DMS153 (cell line): ENCODE measurements at places on chromosomes 6 and 20.

DNA sequence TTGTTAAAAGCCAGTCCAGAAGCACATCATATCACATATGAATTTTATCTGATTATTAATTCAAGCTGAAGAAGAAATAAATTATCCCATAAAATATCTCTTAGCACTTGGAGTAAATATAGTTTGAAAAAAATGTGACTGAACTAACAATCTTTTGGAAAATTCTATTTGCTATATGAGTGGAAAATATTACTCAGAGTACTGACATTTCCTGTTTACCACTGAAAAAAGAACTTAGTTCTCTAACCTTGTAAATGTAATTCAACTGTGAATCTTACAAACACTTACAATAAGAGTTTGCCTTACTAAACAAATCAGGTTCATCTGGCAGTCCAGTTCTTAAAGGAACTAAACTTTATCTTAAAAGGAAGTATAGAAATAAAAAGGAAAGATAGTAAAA lies 44.2 kb downstream of the MOXD1 start:
- DNase-seq, result no peak

DNA sequence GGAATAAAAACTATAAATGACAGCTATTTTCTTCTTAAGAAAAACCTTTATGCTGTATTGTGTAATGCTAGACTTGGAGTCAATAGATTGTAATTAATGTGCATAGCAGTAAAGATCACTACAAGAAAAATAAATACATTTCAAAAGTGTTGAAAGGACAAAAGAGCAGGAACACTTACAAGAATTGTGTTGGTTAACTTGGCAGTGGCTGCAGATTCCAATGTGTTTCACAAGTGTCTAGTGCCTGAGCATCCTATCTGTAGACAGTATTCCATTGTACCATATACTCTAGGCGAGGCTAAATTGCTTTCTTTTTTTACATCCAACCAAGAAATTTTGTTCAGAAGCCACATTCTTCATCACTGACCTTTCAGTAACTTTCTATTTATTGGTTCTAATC lies 924.1 kb downstream of the EPHA7 start:
- DNase-seq, result no peak

GRCh38 chr20:37803438-37804307 lies 99.3 kb upstream of the VSTM2L start:
- no peak for DNase-seq

GRCh38 chr20:62666736-62667529 lies 24.6 kb downstream of the SLCO4A1 start:
- DNase-seq, result peak; percentile 62

DNA sequence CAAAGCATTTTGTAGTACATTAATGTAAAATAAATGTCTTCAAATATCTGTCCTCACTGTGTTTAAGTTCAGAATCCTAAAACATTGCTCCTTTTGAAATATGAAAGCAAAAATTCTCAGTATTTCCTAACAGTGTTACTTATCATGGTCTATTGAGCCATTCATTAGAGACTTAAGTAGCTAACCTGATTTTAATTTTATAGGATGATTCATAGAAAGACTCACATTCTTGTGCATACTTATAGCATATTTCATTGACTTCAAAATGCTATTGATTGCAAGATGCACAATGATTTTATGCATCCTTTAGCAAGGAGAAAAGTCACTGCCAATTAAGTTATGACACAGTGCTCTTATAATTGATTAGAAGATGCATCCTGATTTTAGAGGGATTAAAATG lies 85.7 kb downstream of the HIVEP1 start:
- no peak for DNase-seq

DNA sequence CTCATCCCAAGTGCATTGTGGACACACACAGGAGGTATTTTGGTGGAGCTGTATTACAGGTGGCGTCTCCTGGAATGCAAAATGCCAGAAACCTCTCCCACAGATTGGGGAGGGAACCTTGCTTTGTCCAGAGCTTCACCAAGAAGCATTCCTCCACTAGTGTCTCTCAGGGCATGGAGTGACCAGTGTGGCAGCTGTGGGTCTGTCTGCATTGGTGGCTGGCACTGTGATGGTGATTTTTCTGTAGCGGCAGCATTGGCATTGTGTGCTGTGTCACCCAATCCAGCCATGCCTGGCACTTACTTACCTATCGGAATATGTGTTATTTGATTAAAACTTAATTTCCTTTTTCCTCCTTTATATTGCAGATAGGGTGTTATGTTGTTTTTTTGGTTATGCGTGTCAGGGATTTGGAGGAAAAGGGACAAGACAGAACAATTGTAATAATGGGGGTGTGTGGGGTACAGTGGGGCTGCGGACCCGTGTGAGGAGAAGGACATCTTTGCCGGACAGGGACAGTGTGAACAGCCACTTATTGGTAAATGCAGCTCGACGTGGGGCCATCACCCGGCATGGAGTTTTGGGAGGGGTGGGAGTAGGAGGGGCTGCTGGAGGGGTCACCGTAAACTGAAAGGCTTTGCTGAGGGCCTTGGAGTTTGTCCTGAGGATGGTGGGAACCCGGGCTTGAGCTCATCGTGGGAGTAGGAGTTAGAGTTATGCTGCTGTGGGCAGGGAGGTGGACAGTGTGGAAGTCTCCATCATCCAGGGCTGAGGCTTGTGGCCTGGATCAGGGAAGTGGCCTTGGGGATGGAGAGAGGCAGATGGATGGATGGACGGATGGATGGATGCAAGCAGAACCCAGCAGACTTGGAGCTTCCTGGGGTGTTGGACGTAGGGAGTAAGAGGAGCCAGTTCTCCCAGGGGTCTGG lies 105.0 kb downstream of the SYCP2 start:
- no peak for DNase-seq

DNA sequence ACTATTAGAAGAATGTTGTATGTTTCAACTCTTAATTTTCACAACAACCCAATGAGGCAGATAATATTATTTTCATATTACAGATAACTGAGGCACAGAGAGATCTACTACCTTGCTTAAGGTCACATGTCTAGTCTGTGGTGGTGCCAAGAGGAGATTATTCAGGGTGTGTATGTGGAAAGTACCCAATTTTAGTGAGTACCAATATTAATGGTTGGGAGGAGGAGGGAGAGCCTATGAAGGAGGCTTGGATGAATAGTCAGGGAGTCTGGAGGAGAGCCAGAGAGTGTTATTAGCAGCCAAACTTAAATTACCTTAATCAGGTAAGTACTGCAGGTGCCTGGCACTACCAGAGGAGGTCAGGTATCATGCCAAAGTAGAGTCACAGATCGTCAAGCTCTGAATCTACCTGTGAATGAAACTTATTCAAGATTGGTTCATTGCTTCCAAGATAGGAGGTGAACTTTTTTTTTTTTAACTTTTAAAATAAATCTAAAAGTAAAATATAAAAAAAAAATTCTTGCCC lies 10.9 kb upstream of the CALHM6 start:
- DNase-seq, result no peak

DNA sequence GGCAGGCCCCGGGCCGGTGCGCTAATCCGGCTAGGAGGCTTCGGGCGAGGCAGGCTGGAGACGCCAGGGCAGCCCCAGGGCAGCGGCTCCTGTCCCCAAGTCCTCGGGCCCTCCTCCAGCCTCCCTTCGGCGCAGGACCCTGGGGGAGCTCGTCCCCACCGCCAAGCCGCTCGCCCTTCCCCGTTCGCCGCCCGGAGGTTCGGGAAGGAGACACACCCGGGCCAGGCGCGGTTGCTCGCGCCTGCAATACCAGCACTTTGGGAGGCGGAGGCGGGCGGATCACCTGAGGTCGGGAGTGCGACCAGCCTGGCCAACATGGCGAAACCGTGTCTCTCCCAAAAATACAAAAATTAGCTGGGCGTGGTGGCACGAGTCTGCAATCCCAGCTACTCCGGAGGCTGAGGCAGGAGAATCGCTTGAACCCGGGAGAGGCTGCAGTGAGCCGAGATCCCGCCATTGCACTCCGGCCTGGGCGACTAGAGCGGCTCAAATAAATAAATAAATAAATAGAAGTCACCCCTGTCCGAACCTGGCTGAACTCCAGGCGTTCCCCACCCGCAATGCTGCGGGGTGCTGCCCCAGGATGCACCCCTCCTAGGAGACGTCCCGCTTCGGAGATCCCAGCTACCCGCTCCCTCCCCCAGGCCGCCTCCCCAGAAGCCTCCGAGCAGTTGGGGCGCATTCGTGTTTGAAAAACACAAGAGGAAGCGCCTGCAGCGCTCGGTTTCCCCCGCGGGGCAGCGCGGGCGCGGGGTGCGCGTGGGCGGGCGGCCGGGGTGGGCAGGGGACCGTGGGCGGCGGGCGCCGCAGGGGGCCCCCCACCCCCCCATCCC lies 27.5 kb downstream of the SERPINB9 start:
- DNase-seq, result no peak

DNA sequence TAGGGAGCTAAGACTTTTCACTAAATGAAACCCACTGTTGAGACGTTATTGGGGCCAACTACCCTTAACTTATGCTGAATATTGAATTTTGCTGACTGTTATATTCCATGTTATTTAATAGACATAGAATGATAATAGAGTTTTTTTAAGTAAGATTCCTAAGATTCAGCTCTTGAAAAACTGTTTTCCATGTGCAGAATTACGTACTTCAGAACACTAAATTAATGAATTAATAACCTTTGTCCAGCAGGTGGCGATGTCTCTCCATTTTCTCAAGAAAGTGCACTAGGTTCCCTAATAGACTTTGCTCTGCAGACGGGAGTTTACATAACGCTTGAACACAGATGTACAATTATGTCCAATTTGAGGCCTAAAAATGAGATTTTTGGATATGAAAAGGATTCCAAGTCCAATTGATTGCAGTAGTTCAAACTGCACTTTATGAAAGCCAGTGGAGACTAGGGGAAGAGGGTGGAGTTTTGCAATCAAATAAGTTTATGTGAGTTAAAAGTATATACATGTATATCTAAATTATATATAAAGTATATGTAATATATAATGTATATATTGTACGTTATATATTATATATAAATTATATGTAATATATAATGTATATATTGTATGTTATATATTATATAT lies 282.1 kb downstream of the UST start:
- DNase-seq, result peak; percentile 79

DNA sequence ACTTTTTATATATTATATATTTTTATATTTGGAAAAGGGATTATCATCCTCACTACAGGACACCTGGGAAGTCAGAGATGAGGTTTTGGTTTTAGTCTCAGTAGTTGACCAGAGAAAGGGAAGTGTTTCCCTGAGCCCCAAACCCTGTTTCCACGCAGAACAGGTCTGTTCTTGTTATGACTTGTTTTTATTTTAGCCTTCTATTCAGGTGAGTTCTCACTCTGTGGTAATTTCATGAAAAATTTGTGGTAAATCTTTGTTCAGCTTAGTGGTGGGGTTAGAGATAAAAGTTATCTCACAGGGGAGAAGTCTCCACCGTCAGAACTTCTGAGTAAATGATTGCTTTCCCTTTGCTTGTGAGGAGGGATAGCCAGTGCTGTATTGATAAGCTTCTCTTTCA lies 224.9 kb downstream of the FARS2 start:
- no peak for DNase-seq

- DNase-seq, result no peak
Observed at GRCh38 chr6:118367314-118367713, 180.8 kb upstream of the PLN start.

DNA sequence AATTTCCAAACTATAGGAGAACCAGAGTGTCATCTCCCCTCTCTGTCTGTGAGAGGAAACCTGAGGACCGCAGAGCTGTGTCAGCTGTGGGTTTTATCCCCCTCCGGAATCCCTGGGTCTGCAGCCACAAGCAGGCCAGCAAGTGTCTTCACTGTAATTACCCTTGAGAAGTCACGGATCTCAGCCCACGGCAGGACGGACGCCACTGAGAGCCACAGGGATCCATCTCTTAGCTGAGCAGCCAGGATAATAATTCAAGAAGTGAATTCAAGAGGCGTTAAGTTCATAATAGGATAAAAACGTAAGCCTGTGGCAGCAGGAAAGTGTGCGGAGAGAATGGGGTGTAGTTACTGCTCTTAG lies 37.0 kb downstream of the DLL1 start:
- DNase-seq, result no peak

- DNase-seq, result no peak
Observed at GRCh38 chr20:7333841-7334240, 566.4 kb downstream of the BMP2 start.

GRCh38 chr20:33811776-33812151 lies 616 bp downstream of the CHMP4B start:
- DNase-seq, result no peak

DNA sequence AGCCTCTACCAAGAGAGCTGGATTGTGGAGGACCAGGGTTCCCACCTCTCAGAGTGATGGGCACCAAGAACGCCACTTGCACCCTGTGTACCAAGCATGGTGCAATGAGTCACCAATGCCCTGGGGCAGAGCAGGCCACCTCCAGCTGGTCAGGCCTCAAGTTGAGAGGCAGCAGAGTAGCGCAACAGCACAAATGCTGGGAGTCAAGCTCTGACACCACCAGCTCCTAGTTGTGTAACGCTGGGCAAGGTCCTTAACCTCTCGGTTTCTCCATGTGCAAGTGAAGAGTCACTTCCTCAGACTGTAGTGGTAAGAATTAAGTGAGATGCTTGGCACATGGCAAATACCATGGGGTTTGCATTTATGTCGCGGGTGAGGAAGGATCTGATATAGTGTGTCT lies 25.6 kb downstream of the GFOD1 start:
- DNase-seq, result no peak

DNA sequence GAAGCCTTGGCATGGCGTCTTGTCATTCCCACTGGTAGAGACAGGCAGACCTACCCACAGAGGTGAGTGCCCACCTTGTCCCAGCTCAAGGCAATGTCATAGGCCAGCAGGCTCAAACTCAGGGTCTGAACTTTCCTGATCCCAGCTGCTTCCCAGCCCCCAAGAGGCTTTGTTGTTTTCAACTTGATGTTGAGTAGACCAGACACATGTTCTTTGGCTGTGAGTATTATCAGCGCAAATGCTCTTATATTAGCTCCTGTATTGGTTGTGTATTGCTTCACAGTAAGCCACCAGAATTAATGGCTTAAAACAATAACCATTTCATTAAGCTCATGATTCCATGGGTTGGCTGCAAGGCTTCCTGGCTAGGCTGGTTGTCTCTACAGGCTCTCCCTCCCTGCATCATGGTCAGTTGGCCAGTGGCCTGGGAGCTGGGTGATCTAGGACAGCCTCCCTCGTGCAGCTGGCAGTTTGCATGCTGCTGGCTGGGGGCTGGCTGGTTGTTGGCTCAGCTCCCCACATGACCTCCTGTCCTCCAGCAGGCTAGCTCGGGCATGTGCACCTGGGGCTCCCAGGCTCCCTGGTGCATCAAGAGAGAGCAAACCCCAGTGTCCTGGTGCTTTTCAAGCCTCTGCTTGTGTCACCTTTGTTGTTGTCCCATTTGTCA lies 21.6 kb downstream of the TOX2 start:
- DNase-seq, result peak; percentile 70

GRCh38 chr20:63560333-63560805 lies 6.4 kb downstream of the FNDC11 start:
- DNase-seq, result no peak

- DNase-seq, result no peak
Observed at GRCh38 chr6:40082278-40083043, 148.2 kb upstream of the MOCS1 start.
